ENCODE measurements at places on chromosomes 2 and 18. TPM values are rescaled to one million over a fixed set of nuclear protein-coding genes. Genes with fewer than 3 reads are reported as not detected.

- no peak for DNase-seq
Observed at GRCh38 chr18:76857476-76857875, 35.1 kb downstream of the ZNF236 start.

GRCh38 chr18:43389163-43389562 lies 111.9 kb upstream of the SYT4 start:
- DNase-seq, result no peak

- peak; percentile 85 for DNase-seq
Observed at GRCh38 chr2:64192664-64193105, 48.5 kb upstream of the PELI1 start.

- no peak for DNase-seq
Observed at GRCh38 chr18:45482286-45482685, 133.0 kb upstream of the SLC14A2 start.

Gene GALNT14
- under 0.01 TPM for total RNA-seq

Measured in fibroblast of villous mesenchyme (primary cell).